ENCODE measurements at places on chromosomes 3 and 15. TPM values are rescaled to one million over a fixed set of nuclear protein-coding genes. Genes with fewer than 3 reads are reported as not detected.

ETV5 gene
- total RNA-seq: 59.5 TPM

PRKCD gene
- total RNA-seq: 5.9 TPM

CERS3 gene
- total RNA-seq: not detected

ATG3 gene
- total RNA-seq: 112 TPM

SNTN gene
- total RNA-seq: not detected

RNF13 gene
- total RNA-seq: 60.5 TPM

GABRA5 gene
- 0.50 TPM for total RNA-seq

CYP1A2 gene
- not detected for total RNA-seq

CCDC9B gene
- total RNA-seq: 46.2 TPM

CCDC191 gene
- total RNA-seq: 1.2 TPM

UCN2 gene
- total RNA-seq: 1.2 TPM

SLC12A1 gene
- total RNA-seq: not detected

DPPA2 gene
- total RNA-seq: not detected

TGM4 gene
- not detected for total RNA-seq

CMTM8 gene
- 0.12 TPM for total RNA-seq

RBPMS2 gene
- total RNA-seq: under 0.01 TPM

DLL4 gene
- 0.66 TPM for total RNA-seq

CLSTN2 gene
- total RNA-seq: 1.00 TPM

CYP1A1 gene
- not detected for total RNA-seq

NEK10 gene
- 7.0 TPM for total RNA-seq

MYZAP gene
- 1.6 TPM for total RNA-seq

ASB14 gene
- total RNA-seq: under 0.01 TPM

MEIS2 gene
- total RNA-seq: 72.7 TPM

HGD gene
- total RNA-seq: not detected

FGF7 gene
- 264 TPM for total RNA-seq

Measured in uterine smooth muscle cell (primary cell).